ENCODE measurements at places on chromosomes 1 and 21.

DNA sequence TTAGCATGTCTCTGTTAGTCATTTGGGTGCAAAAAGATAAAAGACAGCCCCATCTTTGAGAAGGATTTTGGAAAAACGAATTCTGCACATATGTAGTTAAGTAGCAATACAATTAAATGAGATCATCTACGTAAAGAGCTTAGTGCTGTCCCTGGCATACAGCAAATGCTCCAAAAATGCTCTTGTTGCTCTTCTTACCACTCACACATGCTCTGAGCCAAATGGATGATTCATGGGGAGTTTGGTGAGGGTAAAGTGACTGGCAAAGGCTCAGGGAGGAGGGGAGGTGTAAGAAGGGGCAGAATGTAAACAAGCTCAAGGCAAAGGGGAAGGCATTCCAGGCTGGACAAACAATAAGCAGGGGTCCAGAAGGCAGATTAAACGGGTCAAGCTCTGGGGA, 191.9 kb downstream of the AK5 start:
- DNase-seq: peak; percentile 8

- DNase-seq: no peak
These were observed 228.6 kb downstream of the GRIK1 start for GRCh38 chr21:29711236-29711635.

- DNase-seq: no peak
These were observed 364.9 kb downstream of the PRDM2 start for GRCh38 chr1:14064649-14065442.

GRCh38 chr21:16187603-16188301, 458.0 kb downstream of the USP25 start:
- no peak for DNase-seq

DNA sequence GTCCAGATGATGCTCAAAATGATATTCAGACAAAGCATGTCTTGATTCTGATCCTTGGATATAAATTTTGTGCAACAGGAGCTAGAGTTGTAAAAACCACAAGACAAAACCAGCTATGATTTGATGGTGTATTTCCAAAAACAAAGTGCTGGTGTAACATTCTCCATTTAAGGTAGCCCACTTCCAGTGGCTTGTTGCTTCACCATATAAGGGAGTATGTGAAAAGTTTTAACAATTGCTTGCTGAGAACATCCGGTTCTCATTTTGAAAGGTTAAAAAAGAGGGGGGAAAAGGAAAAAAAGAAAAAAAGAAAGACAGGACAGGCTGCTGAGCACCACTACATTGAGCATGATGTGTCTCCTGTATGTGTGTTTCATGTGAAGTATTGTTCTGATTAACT, 123.6 kb downstream of the MACF1 start:
- DNase-seq: no peak
